ENCODE measurements at places on chromosomes 16 and 17. TPM values are rescaled to one million over a fixed set of nuclear protein-coding genes. Genes with fewer than 3 reads are reported as not detected.

The DOC2B gene
- not detected for polyA plus RNA-seq

GRCh38 chr17:60792250-60792898 is 114.7 kb downstream of the BCAS3 start:
- DNase-seq = no peak

DNA sequence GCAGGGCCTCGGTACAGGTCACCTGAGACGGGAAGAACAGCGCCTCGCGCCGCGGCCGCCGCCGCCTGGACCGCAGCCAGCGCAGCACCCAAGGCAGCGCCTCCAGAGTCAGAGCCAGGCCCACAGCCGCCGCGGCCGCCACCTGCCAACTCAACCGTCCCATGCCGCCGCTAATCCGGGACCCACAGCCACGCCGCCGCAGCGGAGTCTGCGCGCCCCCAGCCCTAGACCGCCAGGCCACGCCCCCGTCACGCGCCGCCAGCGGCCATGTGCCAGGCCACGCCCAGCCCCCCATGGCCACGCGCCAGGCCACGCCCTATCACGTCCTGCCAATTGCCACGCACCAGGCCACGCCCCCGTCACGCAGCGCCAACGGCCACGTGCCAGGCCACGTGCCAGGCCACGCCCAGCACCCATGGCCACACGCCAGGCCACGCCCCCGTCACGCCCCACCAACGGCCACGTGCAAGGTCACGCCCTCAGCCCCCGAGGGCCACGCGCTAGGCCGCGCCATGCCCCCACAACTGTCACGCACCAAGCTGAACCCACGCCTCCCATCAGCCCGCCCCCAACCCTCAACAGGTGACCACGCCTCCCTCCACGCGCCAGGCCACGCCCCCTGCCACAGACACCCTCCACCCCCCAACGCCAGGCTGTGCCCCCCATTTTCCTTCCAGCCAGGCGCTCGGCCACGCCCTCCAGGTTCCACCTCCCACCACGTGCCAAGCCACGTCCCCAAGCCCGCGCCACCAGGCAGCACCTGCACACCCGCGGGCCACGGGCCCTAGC is at the start of gene PLD6:
Gene PLD6 (minus strand): TSS at position 210 of the 789 bp plus-strand sequence. CDS start 47 bp downstream, at position 163.
- DNase-seq = no peak

DNA sequence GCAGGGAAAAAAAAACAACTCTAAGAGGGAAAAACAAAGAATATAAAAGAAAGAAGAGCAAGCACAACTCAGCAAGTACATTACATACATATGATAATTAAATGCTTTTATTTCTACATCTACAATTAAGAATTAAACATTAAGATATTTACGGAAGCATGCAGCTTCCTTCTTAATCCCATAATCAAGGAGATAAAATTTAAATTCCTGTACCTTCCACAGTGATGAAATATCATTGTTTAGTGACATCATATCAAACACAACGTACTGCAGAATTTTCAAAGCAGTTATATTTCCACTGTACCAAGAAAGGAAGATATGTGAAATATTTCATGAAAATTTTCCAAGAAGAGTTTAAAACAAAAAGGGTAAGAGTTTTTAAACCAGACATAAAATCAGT is 26.0 kb downstream of the KANSL1 start:
- DNase-seq = no peak

DNA sequence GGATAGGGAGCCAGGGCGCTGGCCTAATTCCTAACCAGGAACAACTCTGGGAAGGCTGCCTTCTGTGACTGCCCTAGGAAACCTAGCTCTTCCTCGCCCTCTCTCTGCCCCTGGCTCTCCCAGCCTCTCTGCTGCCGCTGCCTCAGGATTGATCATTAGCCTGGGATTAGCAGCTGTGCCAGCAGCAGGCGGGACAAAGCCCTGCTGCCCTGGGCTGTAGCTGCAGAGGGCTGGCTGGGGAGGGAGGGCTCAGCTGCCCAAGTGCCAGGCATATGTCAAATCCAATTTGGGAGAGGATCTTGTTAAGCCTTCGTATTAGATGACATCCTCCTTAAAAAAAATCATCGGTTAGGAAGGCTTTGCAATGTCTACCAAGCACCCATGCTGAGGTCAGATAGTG is 144.8 kb upstream of the CCL2 start:
- no peak for DNase-seq

- no peak for DNase-seq
Measured at GRCh38 chr16:59971264-59971663, 1237.1 kb upstream of the GOT2 start.
